ENCODE measurements at places on chromosomes 3 and 15.

DNA sequence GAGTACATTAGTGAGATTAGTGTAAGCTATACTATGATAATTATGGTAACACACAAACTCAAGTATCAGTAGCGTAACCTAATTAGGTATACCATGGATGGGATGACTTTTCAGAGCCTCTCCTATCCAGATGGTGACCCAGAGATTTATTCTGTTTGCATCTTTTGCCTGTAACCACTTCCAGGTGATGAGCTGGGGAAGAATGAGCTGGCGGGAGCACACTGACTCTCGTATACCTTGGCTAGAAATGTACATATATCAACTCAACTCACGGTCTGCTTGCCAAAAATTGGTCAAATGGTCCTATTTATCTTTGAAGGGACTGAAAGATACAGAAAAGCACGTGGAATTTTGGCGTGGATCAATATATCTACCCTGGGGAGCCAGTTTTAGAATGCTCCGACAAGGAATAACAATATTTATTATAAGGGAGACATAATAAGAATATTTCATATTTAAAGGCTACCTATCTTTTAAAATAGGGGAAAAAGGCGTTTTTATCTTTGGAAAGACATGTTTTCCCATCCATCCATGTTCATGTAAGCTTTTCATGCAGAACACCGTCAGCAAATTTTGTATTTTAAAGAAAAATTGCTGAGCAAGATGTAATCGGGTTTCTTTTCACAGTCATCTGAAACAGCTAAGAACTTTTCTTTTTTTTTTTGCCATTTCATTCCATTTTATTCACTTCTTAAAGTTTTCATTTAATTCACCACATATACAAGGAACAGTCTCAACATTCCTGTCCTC, 502.6 kb upstream of the CBLB start:
- DNase-seq, result no peak

DNA sequence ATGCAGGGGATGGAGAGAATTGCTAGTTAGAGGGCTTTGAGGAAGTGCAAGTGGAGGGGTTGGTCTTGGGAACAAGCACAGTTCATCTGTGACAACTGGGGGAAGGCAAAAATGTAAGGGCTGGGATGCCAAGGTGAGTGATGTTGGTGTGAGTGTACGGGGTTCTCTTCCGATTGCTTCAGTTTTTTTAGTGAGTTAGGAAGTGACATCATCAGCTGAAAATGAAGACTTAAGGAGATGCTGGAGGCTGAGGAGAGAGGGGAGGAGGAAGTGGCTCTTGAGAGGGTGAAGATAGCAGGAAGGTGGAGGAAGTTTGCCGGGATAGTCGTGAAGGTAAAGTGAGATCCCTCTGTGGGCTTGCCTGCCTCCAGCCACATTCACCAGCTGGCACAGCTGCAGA, 12.7 kb downstream of the TICRR start:
- peak; percentile 80 for DNase-seq

- DNase-seq, result no peak
Measured at GRCh38 chr3:46070595-46071093, 43.4 kb upstream of the XCR1 start.

- peak; percentile 62 for DNase-seq
Measured at GRCh38 chr15:71532994-71533393, 277.4 kb upstream of the NR2E3 start.

DNA sequence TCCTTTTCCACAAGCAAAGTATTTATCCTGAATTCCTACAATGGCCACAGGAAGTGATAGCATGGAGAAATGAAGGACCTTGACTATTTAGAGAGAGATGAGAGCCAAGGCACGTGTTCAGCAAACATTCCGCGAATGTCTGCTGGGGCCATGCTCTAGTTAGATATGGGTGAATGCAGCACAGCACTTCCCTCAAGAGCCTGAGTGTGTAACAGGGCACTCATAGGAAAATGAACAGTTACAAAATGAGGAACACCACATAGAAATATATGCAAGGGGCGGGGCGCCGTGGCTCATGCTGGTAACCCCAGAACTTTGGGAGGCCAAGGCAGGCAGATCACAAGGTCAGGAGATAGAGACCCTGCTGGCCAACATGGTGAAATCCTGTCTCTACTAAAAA, 406.9 kb downstream of the NR2F2 start:
- no peak for DNase-seq

DNA sequence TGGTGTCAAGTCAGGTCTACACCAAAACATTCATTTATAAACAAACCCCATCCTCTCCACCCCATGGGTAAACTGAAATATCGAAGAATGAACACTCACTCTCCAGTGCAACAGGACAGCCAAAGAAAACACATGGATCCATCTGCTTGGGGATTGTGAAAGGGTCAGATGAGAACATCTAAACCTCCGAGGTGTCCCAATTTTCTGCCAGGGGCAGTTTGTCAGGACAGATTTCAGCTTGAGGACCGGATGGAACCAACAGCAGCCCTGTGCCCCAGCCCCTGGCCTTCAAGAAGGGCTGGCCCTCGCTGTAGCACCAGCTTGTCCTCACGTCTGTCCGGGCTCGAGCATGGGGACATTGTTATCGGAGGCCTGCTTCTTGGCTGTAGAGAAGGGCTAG, 45.5 kb downstream of the PCSK6 start:
- no peak for DNase-seq
